Ecto neural progenitor cell (in vitro differentiated cells): ENCODE measurements at places on chromosomes 1 and 21.
A peak's percentile ranks its signal among the peaks of the same experiment; 100 is the strongest.

GRCh38 chr1:240350910-240351331 is 259.2 kb downstream of the FMN2 start:
- no peak for DNase-seq

GRCh38 chr1:154502066-154502743 is at the start of the genes SHE and TDRD10:
SHE (minus strand) TSS chr1:154502412; CDS start chr1:154502026, 386 bp downstream.
TDRD10 (plus strand) TSS chr1:154502219; CDS start chr1:154506904, 4,685 bp downstream.
- peak; percentile 57 for DNase-seq

DNA sequence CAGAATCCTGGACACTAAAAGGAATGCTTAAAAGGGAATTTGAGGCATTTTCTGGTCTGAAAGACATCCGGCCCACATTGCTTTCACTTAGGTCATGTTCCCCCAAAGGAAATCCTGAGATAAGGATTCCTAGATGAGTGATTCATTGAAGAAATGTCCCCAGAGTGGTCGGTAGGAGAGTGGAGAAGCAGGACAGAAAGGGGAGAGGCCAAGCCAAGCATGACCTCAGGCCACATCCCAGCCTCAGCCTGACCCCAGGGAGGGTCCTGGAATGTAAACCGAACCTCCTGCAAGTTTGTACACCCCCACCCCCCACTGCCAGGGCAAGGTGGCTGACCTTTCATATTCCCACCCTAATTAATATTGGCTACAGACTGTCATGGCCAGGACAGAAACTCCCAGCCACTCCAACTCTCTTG is 16.6 kb downstream of the HIVEP3 start:
- DNase-seq, result peak; percentile 47

DNA sequence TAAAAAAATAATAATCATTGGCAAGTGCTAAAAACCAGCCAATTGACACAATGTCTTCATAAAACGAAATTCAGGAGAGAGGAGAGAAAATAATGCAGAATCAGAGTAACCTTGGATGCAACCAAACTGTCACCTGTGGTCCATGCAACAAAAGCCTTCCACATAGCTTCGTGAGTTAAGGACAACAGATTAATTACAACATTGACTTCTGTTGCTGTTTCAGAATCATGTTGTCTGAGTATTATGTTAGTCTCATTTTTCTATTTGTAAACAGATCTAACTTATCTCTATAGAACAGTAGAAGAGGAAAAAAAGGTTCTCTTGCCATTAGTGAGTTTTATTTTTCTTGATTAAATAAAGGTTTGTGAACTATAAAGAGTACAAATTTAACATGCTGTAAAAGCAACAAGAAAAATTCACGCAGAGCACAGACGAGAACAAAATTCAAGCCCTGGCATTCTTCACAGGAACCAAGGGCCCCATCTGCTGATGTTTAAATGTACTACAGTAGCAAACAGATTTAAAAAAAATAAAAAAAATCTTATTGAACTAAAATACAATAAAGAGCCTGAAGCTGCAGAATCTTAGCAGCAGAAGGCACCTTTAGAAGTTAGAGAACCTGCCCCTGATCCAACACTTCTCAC is 381.1 kb upstream of the PKN2 start:
- no peak for DNase-seq

GRCh38 chr21:34770576-34770975 is 101.8 kb downstream of the CLIC6 start:
- no peak for DNase-seq

GRCh38 chr1:109266965-109267364 is 16.0 kb downstream of the PSRC1 start:
- no peak for DNase-seq

DNA sequence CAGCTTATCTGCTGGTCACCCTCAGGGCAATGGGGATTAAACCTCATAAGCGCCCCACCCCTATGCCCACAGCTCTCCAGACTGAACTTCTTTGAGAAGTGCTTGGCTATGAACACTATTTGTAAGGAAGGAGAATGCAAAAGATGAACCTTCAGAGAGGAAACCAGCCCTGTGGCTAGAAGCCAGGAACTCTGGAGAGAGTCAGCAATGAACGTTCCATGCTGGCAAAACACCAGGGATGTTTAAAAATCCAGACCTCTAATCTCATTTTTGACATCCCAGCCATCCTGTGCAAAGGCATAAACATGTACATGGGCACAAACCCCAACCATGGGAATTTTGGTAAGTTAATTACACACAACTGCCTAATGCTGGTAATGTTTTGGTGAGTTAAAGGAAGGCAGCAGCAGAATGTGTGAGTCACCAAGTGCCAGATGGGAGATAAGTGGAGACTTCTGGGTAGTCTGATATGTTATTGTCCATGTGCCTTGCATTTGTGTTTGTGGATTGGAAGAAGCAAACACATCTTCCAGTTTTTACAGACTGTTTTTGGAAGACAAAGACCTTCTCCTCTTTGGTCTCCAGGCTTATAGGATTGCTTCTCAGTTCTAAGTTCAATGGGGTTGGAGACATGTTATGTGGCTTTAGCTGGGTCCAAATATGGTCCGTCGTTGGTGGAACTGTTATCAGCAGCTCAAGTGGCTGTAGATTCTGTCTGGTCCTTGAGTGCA is 174.1 kb upstream of the ETV3 start:
- no peak for DNase-seq

GRCh38 chr1:165052936-165053335 is 303.6 kb downstream of the LMX1A start:
- no peak for DNase-seq

DNA sequence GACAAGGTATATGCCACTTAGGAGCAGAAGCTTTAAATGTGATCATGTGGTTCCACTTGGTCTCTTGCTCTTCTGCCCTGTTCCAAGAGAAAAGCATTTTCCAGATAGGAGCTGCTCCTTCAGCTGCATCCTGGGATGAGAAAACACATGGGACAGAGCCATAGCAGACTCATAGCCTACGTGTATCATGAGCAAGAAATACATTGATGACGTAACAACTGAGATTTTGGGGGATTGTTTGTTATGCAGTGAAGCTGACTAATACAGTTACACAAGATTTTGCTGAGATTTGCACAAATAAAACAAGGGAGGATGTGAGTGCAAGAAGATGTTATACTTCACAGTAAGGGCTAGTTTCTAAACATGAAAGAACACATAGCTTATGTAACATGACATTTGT is 36.0 kb upstream of the IRF2BP2 start:
- no peak for DNase-seq

DNA sequence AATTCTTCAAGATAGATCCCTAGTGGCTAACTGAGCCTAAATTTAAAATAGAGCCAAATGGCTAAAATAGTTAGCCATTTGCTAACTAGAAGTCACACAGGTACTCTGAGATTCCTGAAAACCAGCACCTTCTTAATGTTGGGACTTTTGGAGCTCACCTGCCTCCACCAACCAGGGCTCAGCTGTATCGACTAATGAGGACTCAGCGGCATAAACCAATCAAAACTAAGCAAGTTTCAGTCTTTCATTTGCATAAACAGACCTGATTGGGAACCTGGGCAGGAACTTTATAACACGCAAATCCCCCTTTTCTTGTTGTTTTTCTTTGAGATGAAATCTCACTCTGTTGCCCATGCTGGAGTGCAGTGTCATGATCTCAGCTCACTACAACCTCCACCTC is 28.5 kb downstream of the TNFRSF9 start:
- DNase-seq, result no peak

- DNase-seq, result no peak
Measured at GRCh38 chr1:72006092-72006491, 276.2 kb downstream of the NEGR1 start.

DNA sequence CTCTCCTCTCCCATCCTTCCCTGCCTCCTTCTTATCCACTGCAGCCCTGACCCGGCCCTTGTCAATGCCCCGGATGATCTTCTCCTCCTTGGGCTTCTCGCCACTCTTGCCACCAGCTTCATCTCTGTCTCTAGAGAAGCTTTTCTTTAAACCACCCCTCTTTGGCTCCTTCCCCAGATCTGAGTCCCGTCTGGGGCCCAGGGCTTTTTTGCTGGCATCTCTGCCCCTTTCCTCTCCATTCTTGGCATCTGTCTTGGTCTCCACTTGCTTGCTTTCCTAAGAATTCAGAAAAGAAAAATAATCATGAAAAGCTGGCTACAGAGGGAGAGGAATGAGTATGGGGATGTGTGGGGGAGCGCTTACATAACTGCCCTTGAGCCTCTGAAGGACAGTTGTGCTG is 11.8 kb downstream of the SHISA4 start:
- no peak for DNase-seq

DNA sequence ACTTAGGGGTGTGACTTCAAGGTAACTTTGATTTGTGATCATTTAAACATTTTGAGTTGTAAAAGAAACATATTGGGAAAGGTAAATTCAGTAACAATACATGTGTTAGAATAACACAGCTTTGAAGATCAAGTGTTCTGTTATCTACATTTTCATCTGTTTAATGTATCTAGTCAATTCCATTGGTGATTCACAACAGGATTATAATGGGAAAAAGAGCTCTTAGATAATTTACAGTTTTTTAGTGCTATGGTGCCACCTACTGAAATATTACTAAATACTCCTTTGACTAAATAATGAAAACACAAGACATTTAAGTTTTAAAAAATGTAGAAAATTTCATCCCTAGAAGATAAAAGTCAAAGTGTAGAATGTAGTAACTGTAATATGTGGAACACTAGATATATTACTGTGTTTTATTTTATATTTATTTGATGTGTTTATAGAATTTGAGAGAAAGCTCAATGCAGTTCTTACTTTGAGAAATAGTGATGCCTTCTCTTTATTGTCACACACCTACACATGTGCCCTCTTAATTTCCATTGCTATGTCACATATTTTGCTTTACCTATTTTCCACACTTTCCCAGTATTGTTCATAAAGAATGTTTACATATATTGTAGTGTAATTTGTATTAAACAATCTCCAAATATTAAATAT is 47.4 kb downstream of the PTPRC start:
- no peak for DNase-seq

- no peak for DNase-seq
Measured at GRCh38 chr1:45348966-45349677, 8.9 kb upstream of the MUTYH start.

GRCh38 chr1:1606232-1606631 is 6.3 kb upstream of the FNDC10 start:
- peak; percentile 43 for DNase-seq

GRCh38 chr21:33206771-33207281 is 22.9 kb upstream of the IFNAR2 start:
- DNase-seq, result no peak

DNA sequence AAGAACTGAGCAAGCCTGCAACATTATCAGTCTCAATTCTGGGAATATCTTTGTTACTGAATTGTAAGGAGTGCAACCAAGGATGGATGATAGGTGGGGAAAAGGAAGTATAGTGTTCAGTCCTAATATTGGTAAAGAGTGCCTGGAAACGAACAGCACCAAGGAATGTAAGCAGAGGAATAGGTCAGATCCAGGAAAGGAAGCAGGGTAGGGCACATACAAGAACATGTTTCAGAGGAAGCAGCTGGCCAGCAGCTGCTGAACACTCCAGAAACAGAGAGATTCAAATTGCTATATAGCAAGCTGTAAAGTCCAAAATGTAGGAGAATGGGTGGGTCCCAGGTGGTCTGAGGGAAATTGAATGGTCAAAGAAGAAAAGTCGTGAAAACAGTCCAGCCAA is 37.9 kb downstream of the CRB1 start:
- no peak for DNase-seq

DNA sequence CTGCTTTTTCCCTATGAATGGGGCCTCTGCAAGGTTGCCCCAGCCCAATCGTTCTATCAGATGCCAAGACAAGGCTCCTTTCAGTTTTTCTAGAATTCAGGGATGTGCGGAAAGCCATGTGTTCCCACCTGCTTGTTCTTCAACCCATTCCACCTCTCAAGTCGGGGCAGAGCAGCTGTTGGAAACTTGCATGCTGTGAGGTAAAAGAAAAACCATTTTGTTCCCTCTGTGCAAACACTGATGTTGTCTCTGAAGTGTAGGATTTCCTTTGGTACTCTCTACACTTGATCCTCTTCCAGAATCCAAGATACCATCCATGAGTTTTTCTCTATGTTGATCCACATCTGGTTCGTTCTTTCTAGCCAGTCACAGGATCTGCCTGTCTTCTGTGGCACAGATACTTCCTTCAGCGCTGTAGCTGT is 7.3 kb downstream of the IER5 start:
- no peak for DNase-seq

- DNase-seq, result no peak
Measured at GRCh38 chr1:165899461-165899941, 72.1 kb downstream of the UCK2 start.

DNA sequence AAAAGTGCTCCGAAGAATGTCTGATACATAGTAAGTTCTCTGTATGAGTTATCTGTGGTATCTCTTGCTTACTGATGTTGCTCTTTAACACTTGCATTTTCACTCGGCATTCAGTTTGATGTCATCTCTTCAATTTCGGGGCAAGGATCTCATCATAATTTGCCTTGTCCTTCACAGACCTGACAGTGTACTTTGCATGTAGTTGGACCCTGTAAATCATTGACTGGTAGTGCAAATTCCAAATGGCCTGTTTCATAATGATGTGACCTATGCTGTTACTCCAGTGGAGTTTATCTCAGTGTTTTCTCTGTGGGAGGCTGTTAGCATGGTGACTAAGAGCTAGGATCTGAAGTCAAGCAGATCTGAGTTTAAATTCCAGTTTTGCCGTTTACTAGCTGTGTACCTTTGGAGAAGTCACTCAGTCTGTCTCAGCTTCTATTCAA is 34.2 kb upstream of the ABCD3 start:
- no peak for DNase-seq

GRCh38 chr1:182143825-182144645 is 82.5 kb upstream of the ZNF648 start:
- peak; percentile 72 for DNase-seq

DNA sequence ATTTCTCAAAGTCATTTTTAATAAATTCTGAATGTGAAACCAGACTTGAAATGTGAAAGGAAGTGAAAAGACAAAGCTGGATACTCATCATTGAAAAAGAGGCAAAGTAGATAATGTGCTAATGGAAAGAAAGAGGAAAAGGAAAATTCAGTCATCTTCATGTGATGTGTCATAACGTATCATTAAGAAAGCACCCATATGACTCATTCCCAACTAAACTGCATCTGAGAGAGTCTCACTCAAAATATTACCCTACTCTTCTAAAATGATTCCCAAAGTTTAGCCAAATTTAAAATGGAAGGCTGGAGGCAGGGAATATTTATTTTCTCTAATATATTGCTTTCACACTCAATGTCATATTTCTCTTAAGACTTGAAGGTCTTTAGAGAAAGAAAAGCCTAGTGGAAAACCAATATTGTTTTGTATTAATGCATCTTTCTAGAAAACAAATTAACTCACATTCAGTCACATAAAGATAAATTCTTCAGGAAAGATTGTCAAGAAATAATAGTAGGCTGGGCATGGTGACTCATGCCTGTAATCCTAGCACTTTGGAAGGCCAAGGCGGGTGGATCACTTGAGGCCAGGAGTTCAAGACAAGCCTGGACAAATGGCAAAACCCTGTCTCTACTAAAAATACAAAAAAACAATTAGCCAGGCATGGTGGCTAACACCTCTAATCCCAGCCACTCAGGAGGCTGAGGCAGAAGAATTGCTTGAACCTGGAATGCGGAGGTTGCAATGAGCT is 129.9 kb downstream of the SLC30A10 start:
- no peak for DNase-seq

GRCh38 chr1:42700006-42700405 is 17.8 kb downstream of the YBX1 start:
- no peak for DNase-seq

GRCh38 chr21:45209046-45209445 is 78.6 kb downstream of the POFUT2 start:
- DNase-seq, result no peak

GRCh38 chr1:201937624-201938213 is 8.6 kb downstream of the LMOD1 start:
- DNase-seq, result no peak

- no peak for DNase-seq
Measured at GRCh38 chr21:34986561-34987500, 62.3 kb downstream of the RUNX1 start.

GRCh38 chr1:202279806-202280205 is 61.9 kb downstream of the UBE2T start:
- DNase-seq, result no peak
